ENCODE measurements at places on chromosomes 3 and 15. TPM values are rescaled to one million over a fixed set of nuclear protein-coding genes. Genes with fewer than 3 reads are reported as not detected.

GRCh38 chr3:11282250-11283138 lies 10.3 kb downstream of the ATG7 start:
- H3K4me1 ChIP-seq = peaks cover 5% of the 10 kb centered on the region
- no peak for DNase-seq
- H3K36me3 ChIP-seq = peaks cover 3% of the 10 kb centered on the region
- H3K27me3 ChIP-seq = no peaks in the 10 kb centered on the region

DNA sequence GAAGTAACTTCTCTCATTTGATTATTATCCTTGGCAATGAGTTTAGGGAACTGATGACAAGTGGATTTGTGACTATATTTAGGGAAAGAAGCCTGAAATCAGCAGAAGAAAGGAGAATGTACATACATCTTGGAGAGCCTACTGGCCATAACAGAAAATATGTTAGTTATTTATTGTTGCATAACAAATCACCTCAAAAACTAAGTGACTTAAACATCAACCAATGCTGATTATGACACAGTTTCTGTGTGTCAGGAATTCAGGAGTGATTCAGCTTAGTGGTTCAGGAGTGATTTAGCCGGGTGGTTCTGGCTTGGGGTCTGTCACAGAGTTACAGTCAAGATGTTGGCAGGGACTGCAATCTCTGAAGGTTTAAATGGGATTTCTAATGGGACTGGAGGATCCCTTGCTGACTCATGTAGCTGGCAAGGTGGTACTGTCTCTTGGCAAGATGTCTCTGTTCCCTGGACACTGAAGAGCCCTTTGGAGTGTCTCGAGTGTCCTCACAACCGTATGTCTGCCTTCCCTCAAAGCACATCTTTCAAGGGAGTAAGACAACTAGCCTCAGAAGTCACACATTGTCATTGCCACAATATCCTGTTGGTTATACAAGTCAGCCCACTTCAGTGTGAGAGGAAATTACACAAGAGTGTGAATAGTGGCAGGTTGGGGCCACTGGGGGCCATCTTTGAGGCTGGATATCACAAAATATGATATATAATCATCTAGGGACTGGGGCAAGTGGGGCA lies 248.9 kb downstream of the SV2B start:
- H3K27me3 ChIP-seq = no peaks in the 10 kb centered on the region
- no peaks in the 10 kb centered on the region for H3K4me1 ChIP-seq
- no peak for DNase-seq
- H3K36me3 ChIP-seq = no peaks in the 10 kb centered on the region

DNA sequence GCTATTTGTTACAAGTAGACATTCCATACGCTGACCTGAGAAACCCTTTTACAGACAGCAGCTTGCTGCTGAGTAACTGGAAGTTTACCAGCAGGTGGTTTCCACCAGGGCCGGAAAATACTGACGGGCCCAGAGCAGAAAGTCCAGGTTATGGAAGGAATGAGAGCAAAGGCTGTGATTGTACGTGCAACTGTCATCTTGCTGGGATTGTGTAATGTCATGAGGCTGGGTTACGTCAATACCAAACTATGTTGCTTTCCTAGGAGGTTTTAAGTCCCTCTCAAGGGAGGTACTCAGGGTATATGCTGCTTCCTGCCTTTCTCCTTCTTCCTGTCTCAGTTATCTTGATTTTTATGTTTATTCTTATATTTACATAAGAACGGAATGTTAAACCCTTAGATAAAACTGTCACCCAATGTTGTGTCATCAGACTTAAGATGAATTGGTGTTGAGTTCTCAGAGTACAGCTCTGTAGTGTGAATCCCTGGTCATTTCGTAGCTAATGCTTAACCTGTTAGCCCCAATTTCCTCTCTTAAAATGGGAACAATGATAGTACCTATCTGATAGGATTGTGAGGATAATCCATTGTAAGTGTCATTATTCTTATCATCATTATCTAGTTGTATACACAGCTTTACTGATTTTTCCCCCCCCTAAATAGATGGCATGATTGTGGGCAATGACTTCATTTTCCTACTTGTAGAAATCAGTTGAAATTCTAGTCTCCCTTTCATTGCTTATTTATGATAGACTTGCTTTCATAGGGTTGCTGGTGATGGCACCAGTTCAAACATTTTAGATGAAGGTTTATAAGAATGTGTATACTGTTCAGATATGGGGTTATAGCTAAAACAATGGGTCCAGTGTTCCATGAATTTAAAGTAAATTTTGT lies 101.4 kb downstream of the FNDC3B start:
- peak overlapping the region; percentile 75 for H3K27ac ChIP-seq
- H3K36me3 ChIP-seq = no peaks in the 10 kb centered on the region
- peak; percentile 54 for DNase-seq
- H3K27me3 ChIP-seq = no peaks in the 10 kb centered on the region
- no peak overlapping the region for H3K4me3 ChIP-seq
- peaks cover 13% of the 10 kb centered on the region for H3K4me1 ChIP-seq

GRCh38 chr15:33700695-33701303 lies 267.5 kb upstream of the CHRM5 start:
- H3K4me1 ChIP-seq = no peaks in the 10 kb centered on the region
- peak; percentile 63 for DNase-seq

GRCh38 chr3:73213896-73214295 lies 152.4 kb downstream of the EBLN2 start:
- H3K36me3 ChIP-seq = no peaks in the 10 kb centered on the region
- H3K4me1 ChIP-seq = peaks cover 5% of the 10 kb centered on the region
- no peak for DNase-seq

GRCh38 chr15:51156957-51157356 lies 62.3 kb upstream of the TNFAIP8L3 start:
- no peaks in the 10 kb centered on the region for H3K27me3 ChIP-seq
- H3K4me3 ChIP-seq = no peak overlapping the region
- no peak overlapping the region for H3K27ac ChIP-seq
- no peaks in the 10 kb centered on the region for H3K36me3 ChIP-seq
- DNase-seq = no peak

- peaks cover 11% of the 10 kb centered on the region for H3K4me1 ChIP-seq
- DNase-seq = no peak
- peak overlapping the region; percentile 92 for H3K27ac ChIP-seq
- no peak overlapping the region for H3K4me3 ChIP-seq
Measured at GRCh38 chr15:71332431-71333004, 217.2 kb downstream of the THSD4 start.

- H3K4me1 ChIP-seq = no peaks in the 10 kb centered on the region
- H3K36me3 ChIP-seq = no peaks in the 10 kb centered on the region
- H3K27ac ChIP-seq = no peak overlapping the region
Measured at GRCh38 chr15:74423431-74424257, 10.1 kb downstream of the SEMA7A start.

DNA sequence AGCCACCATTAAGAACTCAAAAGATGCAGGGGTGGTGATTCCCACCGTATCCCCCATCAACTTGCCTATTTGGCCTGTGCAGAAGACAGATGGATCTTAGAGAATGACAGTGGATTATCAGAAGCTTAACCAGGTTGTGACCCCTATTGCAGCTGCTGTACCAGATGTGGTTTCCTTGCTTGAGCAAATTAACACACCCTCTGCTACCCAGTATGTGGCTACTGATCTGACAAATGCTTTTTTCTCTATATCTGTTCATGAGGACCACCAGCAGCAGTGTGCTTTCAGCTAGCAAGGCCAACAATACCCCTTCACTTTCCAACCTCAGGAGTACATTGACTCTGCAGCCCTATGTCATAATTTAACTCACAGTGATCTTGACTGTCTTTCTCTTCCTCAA lies 8.6 kb upstream of the MCF2L2 start:
- H3K36me3 ChIP-seq = no peaks in the 10 kb centered on the region
- H3K27ac ChIP-seq = no peak overlapping the region
- DNase-seq = no peak

DNA sequence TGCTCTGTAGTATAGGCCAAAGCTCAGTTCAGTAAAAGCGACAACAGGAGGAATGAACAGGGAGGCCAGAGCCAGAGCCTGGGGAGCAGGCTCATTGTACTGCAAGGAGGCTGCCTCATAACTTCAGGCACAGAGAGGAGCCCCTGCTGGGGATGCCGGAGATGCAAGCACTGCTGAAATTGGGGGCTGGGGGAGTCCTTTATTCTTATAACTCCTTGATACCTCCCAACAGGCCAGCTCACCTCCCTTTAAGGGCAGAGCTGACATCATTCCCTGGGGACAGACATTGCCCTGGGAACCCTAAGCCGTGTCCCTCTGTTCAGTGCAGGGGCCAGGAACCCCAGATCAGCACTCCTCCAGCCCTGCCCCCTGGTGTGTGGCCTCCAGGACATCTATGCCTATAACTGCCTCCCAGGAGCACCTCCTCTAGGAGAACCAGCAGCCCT lies 83.8 kb upstream of the MRPS22 start:
- no peak overlapping the region for H3K4me3 ChIP-seq
- H3K36me3 ChIP-seq = no peaks in the 10 kb centered on the region
- DNase-seq = no peak
- H3K4me1 ChIP-seq = no peaks in the 10 kb centered on the region
- H3K27ac ChIP-seq = no peak overlapping the region
- no peaks in the 10 kb centered on the region for H3K27me3 ChIP-seq

DNA sequence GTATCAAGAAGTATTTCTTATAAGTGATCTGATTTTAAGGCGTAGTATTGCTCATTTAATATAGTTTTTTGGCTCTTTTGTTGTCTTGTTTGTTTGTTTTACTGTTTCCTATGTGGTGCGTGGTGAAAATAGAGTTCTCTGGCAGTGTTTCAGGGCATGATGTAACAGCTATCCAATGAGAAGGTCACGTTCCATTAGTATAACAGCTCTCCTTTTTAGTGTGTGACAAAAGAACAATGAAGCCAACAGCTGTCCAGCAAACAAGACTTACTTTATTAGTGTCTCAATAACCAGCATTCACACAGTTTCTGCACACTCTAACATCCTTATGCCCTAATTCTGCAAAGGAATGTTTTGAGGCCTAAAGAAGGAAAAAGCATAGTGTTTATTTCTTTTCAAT lies 127.9 kb downstream of the SLC25A26 start:
- H3K4me1 ChIP-seq = no peaks in the 10 kb centered on the region
- H3K27ac ChIP-seq = no peak overlapping the region
- no peaks in the 10 kb centered on the region for H3K36me3 ChIP-seq
- H3K4me3 ChIP-seq = no peak overlapping the region
- no peaks in the 10 kb centered on the region for H3K27me3 ChIP-seq
- DNase-seq = no peak

DNA sequence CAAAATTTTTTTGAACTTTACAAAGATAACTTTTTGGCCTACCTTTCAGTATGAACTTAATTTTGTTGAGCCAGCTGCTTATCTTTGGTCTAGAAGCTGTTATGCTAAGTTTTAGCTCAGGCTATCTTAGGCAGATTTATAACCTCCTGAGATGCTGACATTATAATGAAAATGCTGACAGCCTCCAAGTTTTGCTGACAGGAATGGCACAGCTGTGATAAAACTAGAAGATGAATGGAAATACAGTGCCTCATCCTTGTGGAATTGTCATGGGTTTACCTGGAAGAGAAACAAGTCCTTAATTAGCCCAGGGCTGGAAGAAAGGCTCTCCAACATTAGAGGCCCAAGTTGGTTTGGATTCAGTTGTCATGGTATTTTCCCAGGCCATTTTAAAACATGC lies 123.3 kb downstream of the OXSM start:
- no peak overlapping the region for H3K4me3 ChIP-seq
- no peak for DNase-seq
- no peaks in the 10 kb centered on the region for H3K27me3 ChIP-seq
- no peaks in the 10 kb centered on the region for H3K4me1 ChIP-seq
- H3K36me3 ChIP-seq = no peaks in the 10 kb centered on the region
- no peak overlapping the region for H3K27ac ChIP-seq

DNA sequence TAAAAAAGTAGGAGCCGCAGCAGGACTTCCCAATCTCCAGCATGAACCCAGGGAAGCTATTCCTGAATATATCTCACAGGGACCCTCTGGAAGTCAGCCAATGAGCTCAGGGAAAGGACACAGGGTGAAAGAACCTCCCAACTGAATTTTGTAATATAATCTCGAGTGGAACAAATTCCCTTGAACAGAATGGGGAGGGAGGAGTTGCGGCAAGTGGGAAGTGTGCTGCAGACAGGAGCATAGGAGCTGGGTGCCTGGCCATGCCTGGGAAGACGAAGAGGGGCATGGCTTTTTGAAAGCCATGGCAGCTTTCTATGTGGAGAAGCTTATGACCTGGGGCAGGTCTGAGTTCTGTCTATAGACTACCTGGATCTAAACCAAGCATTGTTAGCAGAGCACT lies 98.4 kb downstream of the CBLB start:
- H3K27me3 ChIP-seq = no peaks in the 10 kb centered on the region
- no peak overlapping the region for H3K4me3 ChIP-seq
- no peaks in the 10 kb centered on the region for H3K36me3 ChIP-seq
- H3K4me1 ChIP-seq = peaks cover 3% of the 10 kb centered on the region

DNA sequence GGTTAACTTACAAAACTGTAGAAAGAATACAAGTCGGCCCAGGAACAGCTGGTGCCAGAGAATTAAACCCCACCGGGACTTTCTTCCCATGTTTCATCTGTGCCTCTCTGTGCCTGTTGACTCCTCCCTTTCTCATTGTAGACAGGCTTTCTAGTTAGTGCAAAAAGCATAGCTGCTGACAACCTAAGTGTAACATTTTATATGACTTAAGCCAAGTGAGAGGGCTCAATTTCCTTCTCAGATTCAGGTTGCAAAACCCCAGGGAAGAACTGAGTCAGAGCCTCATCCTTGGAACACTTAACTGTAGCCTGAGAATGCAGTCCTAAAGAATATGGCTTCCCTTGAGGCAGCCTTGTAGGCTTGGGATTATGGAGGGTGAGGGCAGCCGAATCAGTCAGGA lies 302.5 kb upstream of the AZI2 start:
- DNase-seq = no peak
- H3K36me3 ChIP-seq = no peaks in the 10 kb centered on the region
- no peaks in the 10 kb centered on the region for H3K27me3 ChIP-seq
- no peak overlapping the region for H3K4me3 ChIP-seq
- H3K27ac ChIP-seq = no peak overlapping the region
- peaks cover 4% of the 10 kb centered on the region for H3K4me1 ChIP-seq

GRCh38 chr3:194469977-194470376 lies 16.8 kb downstream of the ATP13A3 start:
- no peak overlapping the region for H3K27ac ChIP-seq
- no peak for DNase-seq
- H3K36me3 ChIP-seq = no peaks in the 10 kb centered on the region
- H3K27me3 ChIP-seq = no peaks in the 10 kb centered on the region

GRCh38 chr3:146473726-146474125 lies 4.4 kb upstream of the PLSCR2 start:
- no peak overlapping the region for H3K27ac ChIP-seq
- H3K27me3 ChIP-seq = no peaks in the 10 kb centered on the region
- DNase-seq = no peak

GRCh38 chr3:36648241-36649034 lies 115.9 kb downstream of the DCLK3 start:
- H3K27me3 ChIP-seq = no peaks in the 10 kb centered on the region
- peak overlapping the region; percentile 53 for H3K27ac ChIP-seq
- H3K4me1 ChIP-seq = peaks cover 6% of the 10 kb centered on the region
- no peaks in the 10 kb centered on the region for H3K36me3 ChIP-seq
- H3K4me3 ChIP-seq = no peak overlapping the region

Gene LRRC15
- 0.06 TPM for total RNA-seq

Gene MINAR1
- 0.91 TPM for total RNA-seq

Gene SHC4
- 8.7 TPM for total RNA-seq

Gene ILDR1
- total RNA-seq = not detected

Gene B2M
- total RNA-seq = 2,403 TPM

Gene PAQR5
- total RNA-seq = 0.71 TPM

Gene FBXW12
- not detected for total RNA-seq

Measured in aorta (tissue), 5 donors.